Subcutaneous preadipocyte (primary cell): ENCODE measurements at places on chromosomes 6 and 20. TPM values are rescaled to one million over a fixed set of nuclear protein-coding genes. Genes with fewer than 3 reads are reported as not detected.

BTNL2 gene
- total RNA-seq = not detected in 2 replicates

IRF4 gene
- total RNA-seq = 8.5 and 9.0 TPM in 2 replicates

AVP gene
- total RNA-seq = not detected in 2 replicates

TMEM170B gene
- 2.6 and 2.9 TPM in 2 replicates for total RNA-seq

C6orf58 gene
- total RNA-seq = 0.20 TPM in 1 of 2 replicates, not detected in the other

GDAP1L1 gene
- not detected in 2 replicates for total RNA-seq

CST5 gene
- total RNA-seq = not detected in 2 replicates

PACSIN1 gene
- total RNA-seq = not detected in 2 replicates

CALHM5 gene
- 3.3 and 4.0 TPM in 2 replicates for total RNA-seq

SYCP2L gene
- under 0.01 TPM in 1 of 2 replicates, not detected in the other for total RNA-seq

OR12D3 gene
- not detected in 2 replicates for total RNA-seq

ASIP gene
- not detected in 2 replicates for total RNA-seq

TSHZ2 gene
- 6.8 and 9.6 TPM in 2 replicates for total RNA-seq

PAK5 gene
- not detected in 2 replicates for total RNA-seq

ERVFRD-1 gene
- total RNA-seq = not detected in 2 replicates

SNPH gene
- total RNA-seq = 5.5 and 6.3 TPM in 2 replicates

NOL7 gene
- 49.2 and 57.9 TPM in 2 replicates for total RNA-seq

SPAG4 gene
- total RNA-seq = 6.5 and 12.1 TPM in 2 replicates

FOXS1 gene
- not detected in 2 replicates for total RNA-seq

MTFR2 gene
- 2.2 and 3.5 TPM in 2 replicates for total RNA-seq

SPTLC3 gene
- total RNA-seq = 8.5 and 10.0 TPM in 2 replicates

SLC22A7 gene
- not detected in 2 replicates for total RNA-seq

KLC4 gene
- 8.2 and 8.8 TPM in 2 replicates for total RNA-seq

LY6G6D gene
- not detected in 2 replicates for total RNA-seq

C2 gene
- 0.59 and 2.9 TPM in 2 replicates for total RNA-seq

SPATS1 gene
- total RNA-seq = not detected in 2 replicates

PRELID3B gene
- 74.2 and 82.7 TPM in 2 replicates for total RNA-seq

HLA-DMB gene
- 0.37 TPM in 1 of 2 replicates, not detected in the other for total RNA-seq

FAM162B gene
- 0.73 and 3.7 TPM in 2 replicates for total RNA-seq

NR2E1 gene
- total RNA-seq = not detected in 2 replicates

MOCS1 gene
- total RNA-seq = 11.8 and 12.5 TPM in 2 replicates

MYH7B gene
- under 0.01 TPM in 1 of 2 replicates, not detected in the other for total RNA-seq

MMP24 gene
- total RNA-seq = under 0.01 TPM in 2 replicates

ROS1 gene
- 0.37 and 0.39 TPM in 2 replicates for total RNA-seq

MLN gene
- total RNA-seq = not detected in 2 replicates

AGER gene
- total RNA-seq = 0.20 and 1.1 TPM in 2 replicates

PLN gene
- not detected in 2 replicates for total RNA-seq

LAMA5 gene
- 33.1 and 88.8 TPM in 2 replicates for total RNA-seq

PTPRT gene
- not detected in 2 replicates for total RNA-seq

PROKR2 gene
- not detected in 2 replicates for total RNA-seq

ENPP4 gene
- 1.2 and 8.1 TPM in 2 replicates for total RNA-seq

STMND1 gene
- total RNA-seq = not detected in 2 replicates

HLA-DPB1 gene
- 1.8 and 10.2 TPM in 2 replicates for total RNA-seq

MRAP2 gene
- 1.4 and 2.2 TPM in 2 replicates for total RNA-seq

IMPG1 gene
- not detected in 2 replicates for total RNA-seq

MYT1 gene
- not detected in 2 replicates for total RNA-seq

CPNE5 gene
- not detected in 2 replicates for total RNA-seq

HEY2 gene
- total RNA-seq = not detected in 2 replicates

HIVEP1 gene
- 8.8 TPM in 2 replicates for total RNA-seq

CD40 gene
- total RNA-seq = 4.7 and 9.6 TPM in 2 replicates
